ENCODE measurements at places on chromosomes 12 and 14. TPM values are rescaled to one million over a fixed set of nuclear protein-coding genes. Genes with fewer than 3 reads are reported as not detected.

The SYT1 gene
- not detected for total RNA-seq

GRCh38 chr14:61733972-61734371 is 28.2 kb upstream of the SNAPC1 start:
- no peak overlapping the region for H3K4me3 ChIP-seq
- H3K36me3 ChIP-seq: peaks cover 66% of the 10 kb centered on the region
- no peak for DNase-seq
- H3K27me3 ChIP-seq: no peaks in the 10 kb centered on the region
- H3K27ac ChIP-seq: peak overlapping the region; percentile 46
- peaks cover 46% of the 10 kb centered on the region for H3K4me1 ChIP-seq

DNA sequence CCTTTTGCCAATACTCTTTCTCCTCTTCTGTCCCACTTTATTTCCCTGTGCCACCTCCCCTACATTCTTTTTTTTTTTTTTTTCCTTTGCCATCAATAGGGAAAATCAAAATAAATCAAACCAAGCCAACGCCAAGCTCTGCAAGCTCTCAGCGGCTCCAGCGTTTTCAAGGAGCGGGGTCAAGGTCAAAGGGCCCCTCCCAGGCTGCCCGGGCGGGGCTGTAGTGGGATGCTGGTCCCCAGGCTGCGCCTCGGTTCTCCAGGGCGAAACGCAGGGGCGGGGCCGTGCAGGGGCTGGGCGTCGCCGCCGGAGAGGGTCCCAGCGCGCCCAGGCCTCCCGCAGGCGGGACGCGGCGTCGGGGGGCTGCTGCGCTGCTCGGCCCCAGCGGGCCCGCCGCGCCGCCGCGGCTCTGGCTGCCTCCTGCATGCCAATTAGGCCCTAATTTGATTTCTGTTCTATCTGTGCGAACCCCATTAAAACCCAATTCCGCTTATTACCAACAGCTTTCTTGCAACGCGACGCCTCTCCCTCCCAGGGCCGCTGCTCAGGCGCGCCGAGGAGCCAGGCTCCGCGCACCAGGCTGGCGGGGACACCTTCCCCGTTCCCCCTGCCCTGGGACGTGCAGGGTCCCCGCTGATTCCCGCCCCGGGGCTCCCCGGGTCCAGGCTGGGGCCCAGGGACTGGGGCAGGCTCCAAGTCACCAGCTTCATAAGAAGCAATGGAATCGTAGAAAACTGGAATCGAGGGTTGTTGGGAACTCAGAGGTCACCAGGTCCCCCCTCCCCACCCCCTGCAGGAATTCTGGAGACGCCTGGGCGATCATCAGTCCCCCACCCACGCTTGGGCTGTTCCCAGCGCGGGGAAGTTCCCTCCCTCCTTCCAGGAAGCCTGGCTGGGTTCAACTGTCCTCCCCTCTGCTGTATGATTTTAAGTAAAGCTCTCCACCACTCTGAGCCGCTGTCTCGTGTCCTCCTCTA is 50.7 kb upstream of the MAP1LC3B2 start:
- no peak overlapping the region for H3K27ac ChIP-seq
- H3K4me3 ChIP-seq: peak overlapping the region; percentile 59
- no peaks in the 10 kb centered on the region for H3K36me3 ChIP-seq
- H3K27me3 ChIP-seq: peaks cover 31% of the 10 kb centered on the region
- H3K4me1 ChIP-seq: peaks cover 4% of the 10 kb centered on the region
- no peak for DNase-seq

The RNF31 gene
- 129 TPM for total RNA-seq

- no peak for DNase-seq
- H3K4me3 ChIP-seq: no peak overlapping the region
- no peak overlapping the region for H3K27ac ChIP-seq
- no peaks in the 10 kb centered on the region for H3K4me1 ChIP-seq
- peaks cover 3% of the 10 kb centered on the region for H3K36me3 ChIP-seq
Observed at GRCh38 chr14:21197418-21198205, 41.7 kb upstream of the OR5AU1 start.
